Activated CD4-positive, alpha-beta T cell treated with anti-CD3 and anti-CD28 coated beads, Interleukin-2, amount 10 ng/mL, durations not matched to agents 24 days and 14 days (primary cell): ENCODE measurements at places on chromosomes 16 and 17.

- H3K27ac ChIP-seq = no peak overlapping the region
- H3K36me3 ChIP-seq = peaks cover 47% of the 10 kb centered on the region
- no peaks in the 10 kb centered on the region for H3K27me3 ChIP-seq
- H3K4me3 ChIP-seq = no peak overlapping the region
- no peak for DNase-seq
Observed at GRCh38 chr17:64111831-64112230, 18.1 kb downstream of the ERN1 start.

- no peak overlapping the region for H3K4me3 ChIP-seq
- no peak for DNase-seq
- H3K27ac ChIP-seq = no peak overlapping the region
- H3K36me3 ChIP-seq = no peaks in the 10 kb centered on the region
- peaks cover 10% of the 10 kb centered on the region for H3K27me3 ChIP-seq
- no peaks in the 10 kb centered on the region for H3K4me1 ChIP-seq
Observed at GRCh38 chr17:34135841-34136240, 119.2 kb upstream of the CCL2 start.

GRCh38 chr17:47789611-47790561, 31.7 kb downstream of the OSBPL7 start:
- H3K27me3 ChIP-seq = peaks cover 65% of the 10 kb centered on the region
- H3K27ac ChIP-seq = no peak overlapping the region
- peak overlapping the region; percentile 69 for H3K4me3 ChIP-seq
- peaks cover 8% of the 10 kb centered on the region for H3K4me1 ChIP-seq
- DNase-seq = peak; percentile 85
- H3K36me3 ChIP-seq = no peaks in the 10 kb centered on the region

DNA sequence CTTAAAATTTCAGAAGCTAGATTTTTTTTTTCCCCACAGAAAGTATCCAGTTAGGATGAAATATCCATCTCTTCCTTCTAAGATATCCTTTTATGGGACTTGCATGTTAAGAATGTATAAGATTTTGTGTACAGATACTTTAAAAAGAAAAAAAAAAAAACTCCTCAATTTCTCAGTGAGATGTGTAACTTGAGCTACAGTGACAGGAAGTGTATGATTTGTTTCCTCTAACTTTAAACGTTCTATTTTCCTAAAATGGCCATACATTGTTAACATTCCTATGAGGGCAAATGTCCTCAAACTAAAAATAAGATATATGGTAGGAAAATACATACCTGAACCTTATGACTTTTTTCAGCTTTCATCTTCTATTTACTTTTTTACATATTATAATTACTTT, 8.9 kb downstream of the FBXO47 start:
- peaks cover 10% of the 10 kb centered on the region for H3K4me1 ChIP-seq
- no peak overlapping the region for H3K27ac ChIP-seq
- no peaks in the 10 kb centered on the region for H3K36me3 ChIP-seq
- no peak for DNase-seq

GRCh38 chr17:7881276-7882054, 7.1 kb upstream of the CHD3 start:
- peaks cover 7% of the 10 kb centered on the region for H3K36me3 ChIP-seq
- H3K4me1 ChIP-seq = peaks cover 3% of the 10 kb centered on the region
- H3K27ac ChIP-seq = no peak overlapping the region
- no peak overlapping the region for H3K4me3 ChIP-seq
- DNase-seq = no peak

DNA sequence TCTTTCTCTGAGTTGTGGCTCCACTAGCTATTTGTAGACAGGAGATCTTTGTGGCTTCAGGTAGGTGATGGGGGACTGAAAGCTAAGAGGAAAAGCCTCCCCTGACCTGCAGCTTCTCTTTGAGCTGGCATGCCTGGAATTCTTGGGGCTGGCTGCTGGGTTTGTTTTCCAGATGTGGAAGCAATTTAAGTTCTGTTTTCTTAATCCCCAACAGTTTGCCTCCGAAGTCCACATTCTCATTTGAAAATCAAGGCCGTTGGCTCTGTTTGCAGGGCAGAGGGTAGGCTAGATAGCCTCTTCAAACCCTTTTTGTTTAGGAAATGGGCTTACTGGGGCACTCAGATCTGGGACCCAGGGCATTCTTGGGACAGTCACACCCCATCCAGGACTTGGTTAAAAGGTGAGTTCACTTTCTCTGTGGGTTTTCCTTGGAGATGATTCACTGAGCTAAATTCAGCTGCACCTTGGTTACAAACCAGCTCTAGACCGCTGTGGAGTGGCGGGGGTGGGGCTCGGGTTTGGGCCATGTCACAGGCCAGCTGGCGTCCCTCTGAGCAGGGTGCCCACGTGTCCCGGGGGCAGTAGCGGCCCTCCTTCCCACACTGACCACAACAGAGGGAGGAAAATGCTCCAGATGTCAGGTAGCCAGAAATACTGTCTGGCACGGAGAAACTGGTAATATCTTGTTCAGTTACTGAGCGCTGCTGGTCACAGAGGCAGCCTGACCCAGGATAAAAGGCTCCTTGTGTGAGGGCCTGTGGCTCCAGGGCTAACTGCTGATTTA, 108.5 kb downstream of the RAB11FIP4 start:
- no peak overlapping the region for H3K27ac ChIP-seq
- DNase-seq = no peak
- no peaks in the 10 kb centered on the region for H3K27me3 ChIP-seq
- no peaks in the 10 kb centered on the region for H3K36me3 ChIP-seq

GRCh38 chr16:87274794-87275193, 42.4 kb downstream of the C16orf95 start:
- peaks cover 13% of the 10 kb centered on the region for H3K4me1 ChIP-seq

- H3K27me3 ChIP-seq = peaks cover 2% of the 10 kb centered on the region
- peaks cover 35% of the 10 kb centered on the region for H3K4me1 ChIP-seq
- H3K27ac ChIP-seq = peak overlapping the region; percentile 98
- no peak for DNase-seq
- peak overlapping the region; percentile 99 for H3K4me3 ChIP-seq
Observed at GRCh38 chr16:24729951-24730815, 732 bp downstream of the TNRC6A start.

DNA sequence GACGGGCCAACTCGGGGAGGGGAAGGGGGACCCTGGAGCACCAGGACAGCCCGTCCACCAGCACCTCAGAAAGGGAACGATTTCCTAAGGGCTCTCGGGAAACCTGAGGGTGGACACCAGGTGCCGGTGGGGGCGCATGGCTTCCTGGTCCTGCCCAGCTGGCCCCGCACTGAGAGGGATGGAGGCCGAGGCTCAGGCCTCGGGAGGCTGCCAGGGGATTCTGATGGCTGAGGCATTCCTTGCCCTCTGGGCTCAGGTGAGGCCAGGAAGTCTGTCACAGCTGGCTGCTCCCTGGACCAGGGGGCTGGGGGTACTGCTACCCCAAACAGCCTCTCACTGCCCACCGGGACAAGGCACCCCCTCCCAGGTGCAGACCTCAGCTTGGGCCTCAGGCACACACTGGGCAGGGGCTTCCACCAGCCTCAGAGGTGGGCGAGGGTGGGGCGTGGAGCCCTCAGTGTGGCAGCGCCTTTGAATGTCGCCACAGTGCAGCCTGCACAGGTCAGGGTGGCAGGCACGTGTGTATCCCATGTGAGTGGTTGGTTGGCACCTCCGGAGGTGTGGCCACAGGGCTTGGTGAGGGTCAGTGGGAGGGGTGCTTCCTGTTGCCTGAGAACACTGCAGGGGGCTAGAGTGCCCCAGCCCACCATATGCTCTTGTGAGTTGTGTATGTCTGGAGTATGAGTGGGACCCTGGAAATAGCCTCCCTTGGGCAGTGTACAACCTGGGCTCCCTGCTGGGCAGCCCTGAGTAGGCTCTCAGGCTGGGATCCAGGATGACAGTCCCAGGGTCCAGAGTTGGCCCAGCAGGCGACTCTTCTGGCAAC, 3.9 kb upstream of the FSCN2 start:
- no peak overlapping the region for H3K27ac ChIP-seq
- H3K36me3 ChIP-seq = no peaks in the 10 kb centered on the region
- peaks cover 8% of the 10 kb centered on the region for H3K27me3 ChIP-seq
- DNase-seq = no peak
- H3K4me3 ChIP-seq = no peak overlapping the region

GRCh38 chr17:82613283-82614094, 34.8 kb downstream of the WDR45B start:
- no peak for DNase-seq
- H3K36me3 ChIP-seq = peaks cover 47% of the 10 kb centered on the region
- H3K27ac ChIP-seq = peak overlapping the region; percentile 29
- H3K27me3 ChIP-seq = no peaks in the 10 kb centered on the region
